ENCODE measurements at places on chromosomes 3 and 15. TPM values are rescaled to one million over a fixed set of nuclear protein-coding genes. Genes with fewer than 3 reads are reported as not detected.

SLC22A14 gene
- 0.08 TPM for polyA plus RNA-seq

UBA5 gene
- polyA plus RNA-seq = 48.0 TPM

TMEM108 gene
- 0.09 TPM for polyA plus RNA-seq

GRCh38 chr15:72722071-72722696 is 36.2 kb downstream of the BBS4 start:
- peak; percentile 21 for DNase-seq

DNA sequence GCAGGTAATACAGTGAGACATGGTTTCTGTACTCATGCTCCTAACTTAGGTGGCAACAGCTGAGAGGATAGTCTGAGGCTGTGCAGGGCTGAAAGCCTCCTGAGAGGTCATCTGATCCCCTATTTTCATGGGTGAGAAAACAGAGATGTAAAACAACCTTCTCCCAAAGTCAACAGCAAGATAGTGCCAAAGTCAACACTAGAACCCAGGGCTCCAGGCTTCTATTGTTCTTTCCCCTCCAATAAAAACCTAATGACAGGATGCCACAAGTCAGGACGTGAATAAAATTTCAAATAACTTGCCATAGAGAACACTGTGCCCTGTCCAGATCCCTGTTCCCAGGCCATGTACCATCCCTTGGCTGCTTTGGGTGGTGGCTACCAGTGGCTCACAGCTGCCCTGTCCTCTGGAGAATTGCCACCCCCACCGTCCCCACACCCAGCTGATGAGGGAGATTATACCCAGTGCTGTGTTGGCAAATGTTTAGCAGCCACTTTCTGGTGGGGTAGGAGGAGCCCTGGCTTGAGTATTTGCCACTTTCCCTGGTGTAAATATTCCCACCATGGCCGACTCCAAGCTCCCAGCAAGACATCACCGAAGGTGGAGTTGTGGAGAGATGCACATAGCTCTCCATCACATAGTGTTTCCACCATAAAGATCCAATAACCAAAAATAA is 54.8 kb downstream of the SRGAP3 start:
- DNase-seq = no peak

SLCO2A1 gene
- 0.93 TPM for polyA plus RNA-seq

DNA sequence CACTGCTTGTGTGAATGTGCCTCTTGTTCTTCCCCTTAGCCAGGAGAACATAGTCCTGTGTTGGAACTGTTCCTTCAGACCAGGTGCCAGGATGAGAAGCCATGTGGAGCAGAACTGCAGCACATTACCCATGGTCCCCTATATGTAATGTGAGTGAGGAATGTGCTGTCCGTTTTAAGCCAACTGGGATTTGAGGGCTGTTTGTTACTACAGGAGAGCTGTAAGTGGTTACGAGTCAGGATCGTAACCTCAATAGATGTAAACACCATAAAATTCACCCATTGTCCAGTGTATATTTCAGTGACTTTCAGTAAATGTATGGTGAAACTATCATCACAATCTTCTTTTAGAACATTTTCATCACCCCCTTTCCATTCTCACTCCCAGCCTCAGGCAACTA is 10.1 kb upstream of the SCAP start:
- no peak for DNase-seq

EPB42 gene
- polyA plus RNA-seq = not detected

DNA sequence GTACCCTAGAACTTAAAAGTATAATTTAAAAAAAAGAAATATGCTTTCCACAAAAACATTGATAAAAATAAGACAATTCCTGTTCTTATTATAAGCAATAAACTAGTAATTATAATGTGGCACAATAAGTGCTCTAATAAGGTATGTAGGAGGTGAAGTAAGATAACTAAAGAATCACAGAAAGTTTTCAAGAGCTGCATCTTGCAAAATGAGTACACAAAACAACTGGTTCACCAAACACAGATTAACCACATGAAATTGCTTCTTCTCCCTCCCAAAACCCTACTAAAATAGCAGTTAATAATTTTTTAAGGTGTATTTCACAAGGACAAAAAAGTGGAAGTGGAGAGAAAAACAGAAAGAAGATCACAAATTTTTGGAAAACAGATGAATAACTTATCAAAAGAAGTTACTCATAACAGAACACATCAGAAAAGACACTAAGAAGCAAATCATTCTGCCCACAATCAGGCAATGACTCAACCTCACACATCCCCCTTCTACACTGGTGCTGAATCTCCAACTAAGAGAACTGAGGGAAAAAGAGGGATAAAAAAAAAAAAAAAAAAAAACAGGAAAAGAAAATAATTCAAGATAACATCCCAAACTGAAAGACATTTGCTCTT is 64.2 kb downstream of the TBC1D5 start:
- DNase-seq = peak; percentile 4

SUSD5 gene
- 0.09 TPM for polyA plus RNA-seq

GLCE gene
- polyA plus RNA-seq = 13.0 TPM

SLC38A3 gene
- polyA plus RNA-seq = not detected

FMN1 gene
- polyA plus RNA-seq = 0.40 TPM

GRCh38 chr3:107752202-107752990 is 229.6 kb downstream of the BBX start:
- no peak for DNase-seq

LIPH gene
- 0.58 TPM for polyA plus RNA-seq

DNA sequence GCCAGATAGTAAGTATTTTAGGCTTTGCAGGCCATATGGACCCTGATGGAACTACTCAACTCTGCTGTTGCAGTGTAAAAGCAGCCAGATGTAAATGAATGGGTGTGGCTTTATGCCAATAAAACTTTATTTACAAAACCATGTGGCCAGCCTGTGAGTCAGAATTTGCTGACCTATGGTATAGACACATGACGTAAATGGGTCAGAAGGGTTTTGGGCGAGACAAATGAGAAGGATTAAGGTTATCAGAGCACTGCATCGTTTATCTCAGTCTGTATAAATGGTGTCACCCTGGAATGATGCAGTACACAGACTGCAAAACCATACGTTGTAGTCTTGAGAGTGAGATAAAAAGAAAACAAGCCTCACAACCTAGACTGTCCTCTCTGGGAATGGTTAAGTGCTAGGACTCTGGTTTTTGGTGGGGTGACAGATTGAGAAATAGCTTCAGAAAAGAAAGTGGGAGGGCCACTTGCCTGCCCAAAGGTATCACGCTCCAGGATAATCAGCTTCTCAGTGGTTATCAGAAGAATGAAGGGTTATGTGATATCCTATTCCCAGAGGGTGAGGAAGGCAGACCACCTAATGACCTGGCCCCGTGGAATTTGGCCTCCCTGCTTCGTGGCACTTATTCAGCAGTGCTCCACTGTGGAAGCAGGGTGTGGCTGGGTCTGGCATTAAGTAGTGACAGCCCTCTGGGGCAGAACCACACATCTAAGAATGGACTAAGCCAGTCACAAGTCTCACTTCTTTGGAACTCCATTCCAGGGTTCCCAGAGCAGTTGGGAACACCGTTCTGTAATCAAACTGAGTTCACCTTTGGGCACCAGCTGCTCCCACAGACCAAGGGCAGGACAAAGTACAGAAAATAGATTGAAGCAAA is 46.1 kb downstream of the ABHD5 start:
- DNase-seq = no peak

DNA sequence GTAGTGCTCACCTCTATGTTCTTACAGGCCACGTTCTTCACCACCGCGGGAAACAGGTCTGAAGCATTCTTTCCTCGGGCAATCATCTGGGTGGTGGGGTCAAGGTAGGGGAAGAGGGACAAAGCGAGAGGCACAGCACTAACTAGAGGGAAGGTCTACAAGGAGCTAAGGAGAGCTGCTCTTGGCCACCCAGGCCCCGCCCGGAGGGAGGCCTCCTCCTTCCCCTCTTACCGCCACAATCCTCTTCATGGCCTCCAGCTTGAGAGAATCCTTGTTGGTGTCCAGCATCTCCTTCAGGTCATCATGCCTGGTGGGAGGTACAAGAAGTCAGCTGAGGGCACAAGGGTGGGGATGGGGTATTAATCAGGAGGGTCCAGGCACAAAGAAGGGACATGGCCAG is 20.5 kb downstream of the AP3B2 start:
- no peak for DNase-seq

DNA sequence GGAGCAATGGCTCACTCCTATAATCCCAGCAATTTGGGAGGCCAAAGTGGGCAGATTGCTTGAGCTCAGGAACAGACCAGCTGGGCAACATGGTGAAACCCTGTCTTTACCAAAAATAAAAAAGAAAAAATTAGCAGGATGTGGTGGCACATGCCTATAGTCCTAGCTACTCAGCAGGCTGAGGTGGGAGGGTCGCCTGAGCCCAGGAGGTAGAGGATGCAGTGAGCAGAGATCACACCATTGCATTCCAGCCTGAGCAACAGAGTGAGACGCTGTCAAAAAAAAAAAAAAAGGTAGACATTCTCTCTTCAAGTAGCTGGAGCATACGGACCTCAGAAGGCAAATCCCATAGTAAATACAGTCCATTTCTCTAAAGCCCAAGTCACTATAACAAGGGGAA is 7.1 kb upstream of the C3orf80 start:
- DNase-seq = no peak

PCBP4 gene
- 25.2 TPM for polyA plus RNA-seq

TAMM41 gene
- polyA plus RNA-seq = 17.5 TPM

- DNase-seq = no peak
Measured at GRCh38 chr3:194284351-194284750, 66.8 kb downstream of the CPN2 start.

DNA sequence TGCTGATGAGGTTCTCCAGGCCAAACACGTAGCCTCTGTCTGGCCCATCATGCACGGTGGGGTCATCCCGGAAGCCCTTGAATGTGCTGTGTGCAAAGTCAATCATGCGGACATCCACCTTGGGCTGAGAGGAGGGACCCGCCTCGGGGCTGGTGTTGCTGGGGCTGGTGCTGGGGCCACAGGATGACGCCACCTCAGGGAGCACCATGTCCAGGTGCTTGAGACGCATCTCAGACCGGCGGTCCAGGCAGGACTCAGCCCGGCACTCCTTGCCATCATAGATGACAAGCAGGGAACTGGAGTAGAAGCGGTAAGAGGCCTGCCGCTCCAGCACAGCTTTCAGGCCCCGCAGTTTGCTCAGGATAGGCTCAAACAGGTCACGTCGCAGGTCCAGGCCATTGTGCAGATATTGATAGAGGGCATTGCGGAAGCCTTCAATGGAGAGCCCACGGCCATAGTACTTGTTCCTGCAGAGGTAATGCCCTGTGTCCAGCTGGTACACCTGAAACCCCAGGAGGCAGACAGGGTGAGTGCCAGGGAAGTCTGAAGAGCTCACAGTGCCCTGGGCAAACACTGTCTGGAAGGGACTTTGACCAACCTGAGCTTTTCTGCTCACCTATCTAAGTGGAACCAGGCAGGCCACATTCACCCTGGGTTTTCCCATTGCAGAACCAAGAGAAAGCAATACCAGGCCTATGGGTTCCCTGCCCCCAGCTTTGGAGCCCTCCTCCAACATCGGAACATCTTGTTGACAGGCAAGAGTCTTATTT is 3.6 kb upstream of the GMPPB start:
- no peak for DNase-seq

- no peak for DNase-seq
Measured at GRCh38 chr3:179436517-179436916, 14.8 kb downstream of the GNB4 start.

ALDH1L1 gene
- polyA plus RNA-seq = 0.35 TPM

- DNase-seq = no peak
Measured at GRCh38 chr3:138442433-138442832, 8.0 kb downstream of the ESYT3 start.

GRCh38 chr15:91045065-91045464 is 22.7 kb upstream of the VPS33B start:
- no peak for DNase-seq

DNA sequence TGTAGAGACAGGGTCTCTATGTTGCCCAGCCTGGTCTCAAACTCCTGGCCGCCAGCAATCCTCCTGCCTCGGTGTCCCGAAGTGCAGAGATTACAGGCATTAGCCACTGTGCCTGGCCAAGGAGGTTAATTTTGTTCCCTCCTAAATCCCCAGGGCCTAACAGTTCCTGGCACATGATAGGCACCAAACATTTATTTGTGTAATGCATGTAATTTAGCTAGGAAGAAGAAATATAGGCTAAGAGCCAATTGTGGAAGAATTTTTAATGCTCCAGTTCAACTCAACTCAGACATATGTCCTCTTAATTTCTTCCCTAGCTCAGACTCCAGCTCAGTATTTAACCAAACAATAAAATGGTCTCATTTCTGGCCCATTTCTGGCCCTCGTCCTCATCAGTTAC is 7.7 kb upstream of the ZNF592 start:
- no peak for DNase-seq

OIP5 gene
- 9.8 TPM for polyA plus RNA-seq

DNA sequence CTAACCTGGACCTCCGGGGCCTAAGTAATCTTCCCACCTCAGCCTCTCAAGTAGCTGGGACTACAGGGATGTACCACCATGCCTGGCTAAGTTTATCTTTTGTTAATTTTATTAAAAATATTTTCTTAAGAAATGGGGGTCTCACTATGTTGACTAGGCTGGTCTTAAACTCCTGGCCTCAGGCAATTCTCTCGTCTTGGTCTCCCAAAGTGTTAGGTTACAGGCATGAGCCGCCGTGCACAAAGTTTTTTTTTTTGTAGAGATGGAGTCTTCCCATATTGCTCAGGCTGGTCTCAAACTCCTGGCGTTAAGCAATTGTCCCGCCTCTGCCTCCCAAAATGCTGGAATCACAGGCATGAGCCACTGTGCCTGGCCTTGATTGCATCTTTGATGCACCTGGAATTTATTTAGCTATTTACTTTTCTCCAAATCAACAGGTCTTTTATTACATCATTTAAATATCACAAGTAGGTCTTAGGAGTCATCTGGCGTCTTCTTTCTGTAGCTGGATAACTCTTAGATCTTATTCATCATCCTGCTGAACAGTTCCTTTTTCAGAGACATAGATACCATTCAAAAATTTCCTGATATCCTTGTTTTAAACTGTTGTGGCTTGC is 7.8 kb upstream of the MAP2K1 start:
- DNase-seq = no peak

- no peak for DNase-seq
Measured at GRCh38 chr3:89250742-89251141, 143.3 kb downstream of the EPHA3 start.

Measured in keratinocyte (primary cell).